Kasumi-1 (cell line): ENCODE measurements at places on chromosomes 16 and 17.
A peak's percentile ranks its signal among the peaks of the same experiment; 100 is the strongest.

GRCh38 chr17:19302791-19303331 lies 59.7 kb downstream of the B9D1 start:
- DNase-seq, result peak; percentile 64

GRCh38 chr17:75588596-75589011 lies 1.0 kb downstream of the MYO15B start:
- no peak for DNase-seq

DNA sequence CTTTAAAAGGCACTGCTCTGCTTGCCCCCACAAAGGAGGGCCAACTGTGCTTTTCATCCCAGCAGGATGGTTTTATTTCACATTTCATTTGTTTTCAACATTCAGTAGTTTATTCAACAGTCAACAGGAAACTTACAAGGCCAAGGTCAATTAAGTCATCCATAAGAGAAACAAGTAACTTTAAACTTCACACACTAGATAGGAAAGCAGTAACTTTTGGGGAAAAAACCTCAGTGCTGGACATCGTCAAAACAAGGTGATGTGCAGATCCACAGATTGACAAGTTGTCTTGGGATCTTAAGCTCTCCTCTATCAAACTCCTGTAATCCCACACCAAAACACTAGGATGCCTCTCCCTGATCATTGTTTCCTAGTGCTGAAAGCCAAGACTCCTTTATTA lies 18.5 kb downstream of the NFE2L1 start:
- DNase-seq, result no peak

DNA sequence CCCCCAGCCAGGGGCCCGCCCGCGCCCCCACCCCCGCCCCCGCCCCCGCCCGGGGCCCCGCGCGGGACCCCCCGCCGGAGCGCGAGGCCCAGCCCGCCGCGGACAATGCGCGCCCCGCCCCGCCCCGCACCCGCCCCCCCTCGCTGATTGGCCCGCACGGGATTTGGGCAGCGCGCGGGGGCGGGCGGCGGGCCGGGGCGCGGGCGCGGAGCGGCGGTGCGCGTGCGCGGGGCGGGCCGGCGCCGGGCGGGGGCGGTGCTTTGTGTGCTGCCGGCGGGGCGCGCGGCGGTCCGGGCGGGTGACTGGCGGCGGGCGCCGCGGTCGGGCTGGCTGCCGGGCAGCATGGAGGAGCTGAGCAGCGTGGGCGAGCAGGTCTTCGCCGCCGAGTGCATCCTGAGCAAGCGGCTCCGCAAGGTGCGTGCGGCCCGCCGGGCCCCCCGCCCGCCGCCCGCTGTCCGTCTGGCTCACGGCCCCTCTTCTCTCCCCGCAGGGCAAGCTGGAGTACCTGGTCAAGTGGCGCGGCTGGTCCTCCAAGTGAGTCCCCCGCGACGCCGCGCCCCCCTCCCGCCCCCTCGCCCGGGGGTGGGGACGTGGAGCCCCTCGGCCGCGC lies at the start of gene CBX2:
Gene CBX2 (plus strand): TSS at position 255 of the 610 bp plus-strand sequence. CDS start 88 bp downstream, at position 343.
- peak; percentile 78 for DNase-seq

DNA sequence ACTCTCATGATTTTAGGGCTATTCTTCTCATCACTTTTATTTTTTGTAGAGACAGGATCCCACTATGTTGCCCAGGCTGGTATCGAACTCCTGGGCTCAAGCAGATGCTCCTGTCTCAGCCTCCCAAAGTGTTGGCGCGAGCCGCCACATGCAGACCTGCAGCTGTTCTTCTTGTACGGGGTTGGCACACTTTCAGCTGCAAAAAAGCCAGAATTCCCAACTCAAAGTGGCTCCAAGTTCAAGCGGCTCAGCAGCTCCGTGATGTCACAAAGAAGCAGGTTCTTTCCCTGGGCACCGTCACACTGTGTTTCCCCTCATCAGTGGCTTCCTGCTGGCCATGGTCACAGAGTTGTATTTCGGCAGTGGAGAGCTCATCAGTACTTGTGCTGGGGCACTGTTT lies 6.7 kb upstream of the SBK1 start:
- DNase-seq, result no peak

- no peak for DNase-seq
These were observed 6.9 kb downstream of the CREBBP start for GRCh38 chr16:3873482-3874173.

DNA sequence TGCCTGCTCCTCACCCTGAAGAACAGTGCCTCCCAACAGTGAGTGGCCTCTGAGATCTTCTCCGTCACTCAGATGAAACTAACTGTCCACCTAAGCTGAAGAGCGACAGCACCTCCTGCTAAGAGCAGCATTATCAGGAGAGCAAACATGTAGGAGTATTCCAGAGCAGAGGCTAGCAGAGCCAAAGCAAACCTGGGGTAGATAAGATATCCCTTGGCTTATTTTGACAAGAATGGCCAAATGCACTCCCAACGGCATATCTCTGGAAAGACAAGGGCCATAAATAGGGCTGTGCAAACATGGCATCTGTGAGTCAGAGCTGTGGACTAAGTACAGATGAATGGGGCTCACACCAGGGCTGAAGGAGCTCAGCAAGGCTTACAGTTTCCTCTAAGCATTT lies 96.3 kb downstream of the NDEL1 start:
- DNase-seq, result no peak

GRCh38 chr17:28115046-28115445 lies 72.6 kb downstream of the NLK start:
- peak; percentile 4 for DNase-seq

GRCh38 chr17:1592751-1593629 lies 30.4 kb upstream of the PITPNA start:
- no peak for DNase-seq

DNA sequence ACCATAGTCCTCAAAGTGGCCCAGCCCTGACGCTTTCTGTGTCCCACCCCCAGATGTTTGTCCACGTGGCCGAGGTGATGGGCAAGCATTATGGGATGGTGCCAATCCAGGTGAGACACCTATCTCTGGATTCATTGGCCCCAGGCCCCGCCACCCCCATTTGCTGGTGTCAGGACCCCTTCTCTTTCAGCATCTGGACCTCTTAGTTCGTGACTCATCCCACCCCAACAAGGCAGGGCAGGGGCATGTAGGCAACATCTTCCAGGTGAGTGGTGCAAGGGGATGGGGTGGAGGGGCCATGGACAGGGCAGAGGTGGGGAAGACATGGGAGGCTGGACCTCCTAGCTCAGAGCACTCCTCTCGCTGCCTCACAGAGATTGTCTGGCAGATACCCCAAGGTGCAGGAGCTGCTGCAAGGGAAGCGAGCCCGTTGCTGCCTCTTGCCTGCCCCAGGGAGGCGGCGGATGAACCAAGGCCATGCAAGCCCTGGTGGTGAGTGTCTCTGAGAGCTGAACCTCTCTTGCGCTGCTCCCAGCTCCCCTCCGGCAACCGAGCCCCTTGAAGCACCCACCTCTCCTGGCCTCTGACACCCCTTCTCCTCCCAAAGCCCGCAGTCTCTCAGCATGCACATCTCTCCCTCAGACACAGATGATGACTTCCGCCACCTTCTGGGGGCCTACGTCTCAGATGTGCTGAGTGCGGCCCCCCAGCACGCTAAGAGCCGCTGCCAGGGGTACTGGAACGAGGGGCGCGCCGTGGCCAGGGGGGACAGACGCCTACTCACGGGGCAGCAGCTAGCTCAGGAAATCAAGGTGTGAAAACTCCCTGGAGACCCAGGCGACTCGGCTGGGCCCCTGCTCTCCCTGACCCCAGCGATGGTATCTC lies 3.6 kb downstream of the RNF112 start:
- DNase-seq, result no peak

DNA sequence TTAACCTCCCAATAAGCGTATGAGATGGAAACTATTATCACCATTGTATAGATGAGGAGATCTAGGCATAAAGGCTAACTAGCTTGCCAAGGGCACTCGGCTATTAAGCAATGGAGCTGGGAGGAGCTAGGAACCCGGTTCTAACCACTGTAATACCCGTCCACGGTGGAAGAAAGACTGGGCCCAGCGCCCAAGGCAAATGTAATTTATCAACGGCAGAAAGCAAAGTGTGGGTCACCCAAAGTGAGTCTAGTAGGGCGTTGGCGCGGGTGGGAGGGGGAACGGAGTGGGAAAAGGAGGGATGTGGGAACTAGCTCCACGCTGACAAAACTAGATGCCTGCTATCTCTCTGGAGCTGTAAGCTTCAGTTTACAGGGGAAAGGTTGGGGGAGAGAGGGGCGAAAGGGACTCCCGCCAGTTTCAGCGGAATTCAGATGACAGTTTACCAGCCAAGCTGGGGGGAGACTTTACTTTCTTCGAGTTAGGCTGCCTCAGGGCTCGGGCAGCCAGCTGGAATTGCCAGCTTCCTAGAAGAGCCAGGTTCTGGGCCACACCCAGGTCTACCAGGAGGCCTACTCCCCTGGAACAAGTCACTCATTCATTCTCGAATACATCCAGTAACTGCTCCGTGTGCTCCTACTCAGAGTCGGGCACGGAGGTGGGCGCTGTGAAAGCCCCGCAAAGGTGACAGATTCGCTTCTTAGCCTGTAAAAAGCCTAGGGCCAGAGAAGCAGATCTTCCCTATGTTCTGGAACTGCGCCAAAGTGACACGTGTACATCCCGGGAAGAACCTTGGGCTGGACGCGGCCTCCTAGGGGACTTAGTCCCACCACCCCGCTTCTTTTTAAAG lies 837 bp downstream of the LRRC59 start:
- peak; percentile 29 for DNase-seq

DNA sequence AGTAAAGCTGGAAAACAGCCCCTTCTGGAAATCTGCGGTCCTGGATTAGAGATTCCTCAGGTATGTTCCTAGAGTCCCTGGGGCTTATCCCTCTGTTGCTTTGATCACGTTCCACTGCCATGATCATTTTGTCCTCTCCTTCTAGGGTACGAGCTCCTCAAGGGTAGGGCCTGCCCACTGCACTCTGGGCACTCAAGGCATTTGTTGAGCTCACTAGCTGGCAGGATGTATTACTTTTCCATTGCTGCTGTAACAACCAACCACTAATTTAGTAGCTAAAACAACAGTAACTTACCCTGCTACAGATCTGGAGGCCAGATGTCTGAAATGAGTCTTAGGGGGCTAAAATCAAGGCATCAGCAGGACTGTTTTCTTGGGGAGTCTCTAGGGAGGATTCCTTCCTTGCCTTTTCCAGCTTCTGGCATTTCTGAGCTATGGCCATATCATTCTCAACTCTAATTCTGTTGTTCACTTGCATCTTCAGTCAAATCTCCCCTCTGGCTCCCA lies 65.7 kb downstream of the ARSG start:
- DNase-seq, result no peak

DNA sequence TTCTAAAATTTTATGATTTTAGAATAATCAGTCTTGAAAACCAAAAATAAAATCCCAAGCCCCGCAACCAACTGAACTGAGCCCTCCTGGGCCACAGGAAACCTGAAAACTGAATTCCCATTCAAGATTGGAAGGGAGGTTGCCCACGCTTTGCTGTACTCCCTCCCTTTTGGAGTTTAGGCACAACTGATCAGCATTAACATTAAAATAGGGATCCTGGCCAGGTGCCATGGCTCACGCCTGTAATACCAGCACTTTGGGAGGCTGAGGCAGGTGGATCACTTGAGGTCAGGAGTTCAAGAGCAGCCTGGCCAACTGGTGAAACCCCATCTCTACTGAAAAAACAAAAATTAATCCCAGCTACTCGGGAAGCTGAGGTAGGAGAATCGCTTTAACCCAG lies 52.7 kb upstream of the NETO2 start:
- no peak for DNase-seq

- DNase-seq, result no peak
These were observed 8.8 kb downstream of the MLYCD start for GRCh38 chr16:83907631-83908250.
